ENCODE measurements at places on chromosomes 6 and 20.

- DNase-seq = no peak
These were observed 18.6 kb downstream of the ANKRD60 start for GRCh38 chr20:58209652-58210397.

DNA sequence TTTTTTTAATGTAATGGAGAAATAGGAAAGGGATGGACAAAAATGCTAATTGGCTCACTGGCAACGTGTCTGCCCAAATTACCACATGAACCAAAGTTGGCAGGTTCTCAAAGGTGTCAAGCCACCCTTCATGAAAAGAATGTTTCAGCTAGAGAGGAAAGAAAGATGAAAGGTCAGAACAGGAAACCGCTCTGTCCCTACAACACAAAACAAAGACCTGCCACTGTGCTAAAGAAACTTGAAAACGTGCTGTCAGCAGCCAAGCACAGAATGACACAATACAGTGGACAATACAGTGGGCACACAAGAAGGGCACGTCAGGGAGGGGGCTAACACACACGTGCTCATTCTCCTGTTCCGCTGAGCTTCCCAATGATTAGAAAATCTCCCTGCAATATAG lies 4.9 kb downstream of the PREP start:
- DNase-seq = no peak

GRCh38 chr6:43799551-43800297 lies 29.7 kb downstream of the VEGFA start:
- DNase-seq = no peak

- peak; percentile 59 for DNase-seq
These were observed 201.2 kb upstream of the SMLR1 start for GRCh38 chr6:130625825-130626527.

DNA sequence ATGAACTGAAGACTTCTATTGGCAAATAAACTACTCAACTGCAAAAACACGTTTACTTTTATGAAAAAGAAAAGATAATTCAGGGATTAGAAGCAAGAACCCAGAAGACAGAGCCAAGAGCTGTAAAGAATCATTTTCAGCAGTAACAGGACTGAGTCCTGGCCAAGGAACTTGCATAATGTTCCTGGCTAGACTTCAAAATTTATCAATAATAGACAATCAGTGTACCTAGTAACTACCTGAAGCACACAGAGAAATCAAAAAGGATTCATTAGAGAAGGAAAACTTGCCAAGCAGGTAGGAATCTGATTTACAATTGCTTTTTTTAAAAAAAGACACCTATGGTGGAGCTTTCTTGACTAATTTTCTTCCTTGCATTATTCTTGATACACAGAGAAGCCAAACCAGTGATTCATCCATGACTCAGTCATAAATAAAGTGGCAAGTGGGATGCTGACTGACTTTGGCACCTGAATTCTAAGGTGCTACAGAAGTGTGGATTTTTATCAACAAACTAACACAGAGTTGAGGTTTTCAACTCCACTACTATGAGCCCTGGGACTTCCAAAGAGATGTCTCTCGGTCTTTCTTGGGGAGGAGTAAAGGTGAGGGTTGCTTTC lies 281.3 kb downstream of the BMP7 start:
- DNase-seq = no peak
